NB4 (cell line): ENCODE measurements at places on chromosomes 12 and 14.

- peak; percentile 74 for DNase-seq
These were observed 89.3 kb downstream of the OSBPL8 start for GRCh38 chr12:76470028-76470939.

- no peak for DNase-seq
These were observed 7.4 kb upstream of the HOXC6 start for GRCh38 chr12:54020591-54021405.

- no peak for DNase-seq
These were observed 218.2 kb downstream of the TMTC3 start for GRCh38 chr12:88360343-88360742.

- peak; percentile 38 for DNase-seq
These were observed 18.1 kb upstream of the SGPP1 start for GRCh38 chr14:63745858-63746425.

DNA sequence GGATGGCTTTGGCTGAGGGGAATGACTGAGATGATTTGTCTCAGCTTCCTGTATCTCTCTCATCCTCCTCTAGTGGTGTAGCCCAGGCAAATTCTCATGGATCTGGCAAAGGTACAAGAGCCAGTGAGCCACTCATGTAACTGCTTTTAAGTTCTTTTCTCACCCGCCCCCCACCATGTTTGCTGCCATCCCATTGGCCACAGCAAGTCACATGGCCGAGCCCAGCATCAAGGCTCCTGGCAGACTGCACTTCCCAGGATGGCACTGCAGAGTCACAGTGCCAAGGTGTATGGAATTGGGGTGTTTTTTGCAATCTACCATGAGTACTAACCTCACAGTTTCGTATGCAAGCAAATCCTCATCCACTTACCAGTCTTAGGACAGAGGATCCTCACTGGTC, 50.9 kb downstream of the CHST11 start:
- no peak for DNase-seq

DNA sequence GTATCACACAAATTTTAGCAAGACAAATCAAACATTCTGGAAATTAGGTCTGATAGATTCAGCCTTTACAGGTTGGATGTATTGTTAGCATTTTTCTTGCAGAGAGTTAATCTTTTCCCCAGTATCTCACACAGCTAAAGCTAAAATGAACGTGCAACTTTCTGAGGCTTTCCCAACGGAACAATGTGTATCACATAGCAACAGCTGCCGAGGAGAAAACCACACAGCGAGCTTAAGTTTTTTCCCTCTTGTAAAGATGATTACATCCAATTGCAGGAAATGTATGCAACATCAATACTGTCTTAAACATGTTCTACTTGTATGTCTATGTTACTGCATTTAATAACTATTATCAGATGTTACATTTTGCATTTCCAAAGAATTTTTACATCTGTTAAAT, 182.2 kb downstream of the CCDC59 start:
- DNase-seq = no peak

DNA sequence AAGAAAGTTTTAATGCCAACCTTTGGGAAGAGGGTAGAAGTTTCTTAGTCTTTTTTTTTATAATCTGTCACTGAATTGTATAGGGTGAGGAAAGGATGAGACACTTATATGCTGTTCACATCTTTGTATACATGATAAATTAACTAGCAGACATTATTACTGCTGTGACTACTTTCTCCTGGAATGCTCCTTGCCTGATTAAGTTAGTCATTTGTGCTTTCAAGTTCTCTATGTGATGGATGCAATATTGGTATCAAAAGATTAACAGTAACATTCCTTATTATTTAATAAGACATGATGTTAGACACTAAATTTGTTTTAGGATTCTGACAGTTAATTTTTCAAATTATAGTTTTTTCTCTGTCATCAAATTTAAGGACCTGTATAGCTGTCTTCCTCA, 223.4 kb upstream of the GARIN2 start:
- DNase-seq = no peak

DNA sequence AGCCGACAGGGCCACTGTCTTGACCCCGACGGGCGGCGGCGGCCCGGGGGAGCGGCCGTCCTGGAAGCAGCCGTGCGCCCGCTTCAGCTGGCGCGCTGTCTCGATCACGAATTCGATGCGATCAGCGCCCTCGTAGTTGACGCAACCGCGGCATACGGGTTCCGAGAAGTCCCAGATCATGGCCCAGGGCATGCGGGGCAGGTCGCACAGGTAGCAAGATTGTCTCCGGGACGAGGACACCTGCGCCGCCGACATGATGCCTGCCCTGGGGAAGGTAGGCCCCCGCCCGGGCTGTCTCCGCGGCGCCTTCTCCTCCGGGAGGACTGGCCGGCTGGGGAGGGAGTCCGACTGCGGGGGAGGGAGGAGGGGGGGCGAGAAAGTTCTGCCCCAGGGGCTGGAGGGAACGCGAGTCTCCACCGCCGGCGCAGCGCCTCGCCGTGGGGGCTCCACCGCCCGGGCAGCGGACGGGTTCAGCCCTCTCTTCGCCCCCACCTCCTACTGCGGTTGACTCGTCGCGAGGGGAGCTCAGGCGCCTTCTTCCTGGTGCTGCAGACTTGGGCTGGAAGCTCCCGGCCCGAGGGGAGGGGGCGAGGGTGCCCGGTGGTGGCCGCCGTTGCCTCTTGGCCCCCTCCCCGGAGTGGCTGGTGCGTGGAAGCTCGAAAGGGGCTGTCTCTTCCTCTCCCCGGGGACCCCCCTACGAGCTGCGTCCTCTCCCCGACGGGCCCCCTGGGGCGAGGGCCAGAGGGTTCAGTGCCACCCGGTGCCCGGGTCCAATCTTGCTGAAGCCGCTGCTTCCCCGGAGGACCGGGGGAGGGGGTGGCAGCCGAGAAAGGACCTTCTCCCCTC, 747 bp downstream of the IRF2BPL start:
- peak; percentile 83 for DNase-seq
